Fibroblast of lung (primary cell): ENCODE measurements at places on chromosomes 11 and 22.

GRCh38 chr22:37999640-38000272, 15.4 kb upstream of the SOX10 start:
- peak; percentile 53 for DNase-seq

DNA sequence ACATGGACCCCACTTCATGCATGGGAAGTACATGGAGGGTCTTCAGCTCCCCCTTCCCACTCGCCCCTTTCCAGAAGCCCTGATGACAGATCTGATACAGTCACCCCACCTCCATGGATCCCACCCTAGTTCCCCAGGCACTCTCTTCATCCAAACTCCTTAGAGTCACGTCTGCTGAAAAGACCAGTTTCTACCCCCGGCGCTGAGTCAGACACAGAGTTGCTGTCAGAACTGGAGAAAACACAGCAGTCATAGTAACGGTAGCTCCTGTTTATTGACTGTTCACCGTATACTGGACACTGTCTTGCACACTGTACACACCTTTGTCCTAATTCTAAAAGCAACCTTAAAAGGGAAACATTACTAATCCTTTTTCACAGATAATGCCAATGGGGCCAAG, 29.1 kb downstream of the DRD2 start:
- DNase-seq, result no peak

GRCh38 chr11:125078516-125079140, 15.5 kb downstream of the SLC37A2 start:
- no peak for DNase-seq

- DNase-seq, result no peak
Observed at GRCh38 chr11:60609632-60610031, 89.8 kb upstream of the MS4A8 start.

DNA sequence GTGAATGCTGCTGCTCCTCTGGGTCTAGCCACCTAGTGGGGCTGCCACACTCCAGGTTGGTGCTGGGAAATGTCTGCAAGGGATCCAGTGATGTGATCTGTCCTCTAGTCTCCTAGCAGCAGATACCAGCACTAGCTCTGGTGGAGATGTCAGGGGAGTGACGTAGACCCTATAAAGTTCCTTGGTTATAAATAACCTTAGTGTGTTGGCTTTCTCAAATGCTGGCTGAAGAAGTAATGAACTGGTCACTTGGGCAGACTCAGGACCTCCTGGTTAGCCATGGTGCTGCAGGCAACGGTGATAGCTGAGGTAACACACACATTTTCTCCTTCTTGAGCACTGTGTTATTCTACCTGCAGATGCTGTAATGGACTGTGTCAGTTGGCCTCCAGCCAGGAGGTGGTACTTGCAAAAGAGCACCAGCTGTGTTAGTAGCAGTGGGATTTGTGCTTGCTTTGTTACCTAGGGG, 35.5 kb downstream of the BBOX1 start:
- DNase-seq, result no peak

- no peak for DNase-seq
Observed at GRCh38 chr11:74204701-74205100, 33.6 kb downstream of the PPME1 start.

GRCh38 chr11:32315121-32315520, 120.2 kb downstream of the WT1 start:
- no peak for DNase-seq

GRCh38 chr22:50731811-50732624, 6.0 kb upstream of the ACR start:
- DNase-seq, result peak; percentile 40

- no peak for DNase-seq
Observed at GRCh38 chr22:20577549-20577975, 70.2 kb downstream of the MED15 start.

DNA sequence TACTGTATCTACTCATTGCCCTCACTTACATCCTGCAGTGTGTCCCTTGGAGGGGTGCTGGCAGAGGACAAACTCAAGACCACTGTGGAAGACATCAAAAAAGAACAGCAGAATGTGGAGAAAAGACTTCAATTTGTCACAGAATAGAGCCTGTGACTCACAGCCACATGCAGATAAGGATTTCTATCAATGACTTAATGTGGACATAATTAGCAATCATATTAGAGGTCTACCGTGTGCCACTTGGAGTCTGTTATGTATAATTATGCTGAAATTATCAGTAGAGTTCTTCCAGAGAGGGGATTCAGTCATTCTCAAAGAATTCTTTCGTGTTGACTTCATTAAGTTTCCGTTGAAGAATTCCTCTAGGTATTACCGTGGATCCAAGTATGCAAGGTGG, 473.5 kb downstream of the MIAT start:
- peak; percentile 85 for DNase-seq

- no peak for DNase-seq
Observed at GRCh38 chr22:44401783-44402110, 89.0 kb upstream of the SHISAL1 start.

GRCh38 chr11:130272336-130272735, 42.4 kb downstream of the ZBTB44 start:
- no peak for DNase-seq

DNA sequence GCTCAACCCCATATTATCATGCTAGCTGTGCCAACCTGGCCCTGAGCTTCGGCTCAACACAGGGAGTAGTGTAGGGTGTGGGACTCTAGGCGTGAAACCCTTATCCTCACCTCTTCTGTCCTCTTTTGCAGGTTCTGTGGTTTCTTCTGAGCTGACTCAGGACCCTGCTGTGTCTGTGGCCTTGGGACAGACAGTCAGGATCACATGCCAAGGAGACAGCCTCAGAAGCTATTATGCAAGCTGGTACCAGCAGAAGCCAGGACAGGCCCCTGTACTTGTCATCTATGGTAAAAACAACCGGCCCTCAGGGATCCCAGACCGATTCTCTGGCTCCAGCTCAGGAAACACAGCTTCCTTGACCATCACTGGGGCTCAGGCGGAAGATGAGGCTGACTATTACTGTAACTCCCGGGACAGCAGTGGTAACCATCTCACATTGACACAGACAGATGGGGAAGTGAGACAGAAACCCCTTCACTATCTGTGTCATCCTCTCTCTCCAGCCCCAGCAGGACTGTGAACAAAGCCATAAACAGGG, 76.4 kb downstream of the GGTLC2 start:
- DNase-seq, result no peak

DNA sequence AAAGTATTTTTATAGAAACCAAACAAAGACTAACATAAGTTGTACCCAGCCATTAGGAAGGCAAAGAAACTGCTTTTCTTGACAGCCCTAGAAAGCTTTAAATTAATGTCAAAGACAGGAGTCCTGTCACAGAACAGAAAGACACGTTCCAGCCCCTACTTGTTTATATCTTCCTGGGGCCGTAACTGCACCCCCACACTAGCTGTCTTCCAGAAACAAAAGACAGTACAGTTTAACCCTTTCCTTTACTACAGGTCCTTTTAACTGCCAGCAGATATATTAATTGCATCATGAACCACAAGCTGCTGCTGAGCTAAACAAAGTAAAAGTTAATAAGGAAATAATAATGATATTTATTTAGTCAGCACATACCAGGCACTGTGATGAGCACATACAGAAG, 20.3 kb upstream of the CFAP300 start:
- peak; percentile 9 for DNase-seq

DNA sequence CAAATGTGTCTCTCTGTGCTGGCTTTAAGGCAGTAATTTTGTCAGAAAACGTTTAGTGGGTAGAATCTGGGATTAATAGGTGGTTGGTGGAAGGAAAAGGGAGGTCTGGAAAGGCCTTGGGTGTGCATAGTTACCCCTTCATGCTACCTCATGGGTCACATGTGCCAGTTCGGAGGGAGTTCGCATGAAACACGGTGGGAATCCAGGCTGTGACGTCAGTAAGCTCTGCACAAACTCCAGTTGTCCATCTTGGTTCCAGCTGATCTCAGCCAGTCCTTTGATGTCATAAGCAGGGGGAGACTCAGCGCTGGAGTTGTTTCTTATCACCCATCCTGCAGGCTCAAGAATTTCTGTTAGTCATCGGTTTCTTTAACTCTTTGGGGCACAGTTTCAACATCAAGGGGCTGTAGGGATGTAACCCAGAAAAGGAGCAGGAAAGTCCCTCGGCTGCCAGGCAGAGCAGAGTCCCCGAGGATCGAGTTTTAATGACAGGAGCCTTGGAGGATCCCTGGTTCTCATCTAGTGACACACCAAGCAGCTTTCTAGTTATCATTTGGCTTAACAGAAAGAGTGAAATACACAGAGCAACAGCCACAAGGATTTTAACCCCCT, 28.9 kb downstream of the MOV10L1 start:
- DNase-seq, result peak; percentile 95

- DNase-seq, result no peak
Observed at GRCh38 chr11:3189886-3190583, 24.9 kb upstream of the OSBPL5 start.

DNA sequence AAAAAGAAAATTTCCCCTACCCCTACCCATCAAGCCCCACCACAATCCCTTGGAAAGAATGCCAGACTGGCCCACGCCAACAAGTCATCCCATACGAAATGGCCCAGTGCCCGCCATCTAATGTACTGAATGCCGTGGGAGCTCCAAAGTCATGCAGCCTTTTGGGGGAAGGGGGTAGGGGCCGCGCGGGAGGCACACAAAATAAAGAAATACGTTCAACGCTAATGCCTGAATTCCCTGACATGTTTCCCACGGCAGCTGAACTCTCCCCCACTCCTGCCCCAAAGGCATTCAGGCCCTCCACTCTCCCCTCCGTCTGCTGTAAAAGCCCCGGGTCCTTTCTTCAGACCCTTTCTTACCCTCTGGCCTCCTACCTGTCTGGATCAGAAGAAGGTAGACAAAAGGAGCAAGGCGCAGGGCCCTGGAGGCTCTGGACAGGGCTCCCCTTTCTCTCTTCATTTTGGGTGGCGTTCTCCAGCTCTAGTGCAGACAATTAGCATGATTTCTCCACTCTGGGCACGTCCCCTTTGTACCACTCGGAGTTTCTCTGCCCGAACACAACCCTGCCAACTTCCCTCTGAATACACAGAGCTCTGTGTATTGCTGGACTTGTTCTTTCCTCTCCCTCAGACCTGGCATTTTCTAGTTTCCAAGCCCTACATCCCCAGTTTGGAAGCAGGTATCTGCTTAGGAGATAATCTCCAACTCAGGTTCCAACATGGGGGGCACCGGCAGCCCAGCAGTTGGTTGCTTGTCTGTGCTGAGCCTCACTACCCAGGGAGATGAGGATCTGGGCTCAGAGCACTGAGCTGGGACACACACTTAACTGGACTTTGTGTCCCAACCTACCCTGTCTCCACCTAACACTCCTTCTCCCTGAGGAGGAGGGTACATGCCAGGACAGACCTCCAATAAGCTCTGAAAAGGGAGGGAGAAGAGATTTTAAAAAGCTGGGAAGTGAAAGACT, at the start of gene HEPACAM:
Gene HEPACAM (minus strand): TSS at position 500 of the 967 bp plus-strand sequence. CDS start 41 bp downstream, at position 459.
- DNase-seq, result no peak

DNA sequence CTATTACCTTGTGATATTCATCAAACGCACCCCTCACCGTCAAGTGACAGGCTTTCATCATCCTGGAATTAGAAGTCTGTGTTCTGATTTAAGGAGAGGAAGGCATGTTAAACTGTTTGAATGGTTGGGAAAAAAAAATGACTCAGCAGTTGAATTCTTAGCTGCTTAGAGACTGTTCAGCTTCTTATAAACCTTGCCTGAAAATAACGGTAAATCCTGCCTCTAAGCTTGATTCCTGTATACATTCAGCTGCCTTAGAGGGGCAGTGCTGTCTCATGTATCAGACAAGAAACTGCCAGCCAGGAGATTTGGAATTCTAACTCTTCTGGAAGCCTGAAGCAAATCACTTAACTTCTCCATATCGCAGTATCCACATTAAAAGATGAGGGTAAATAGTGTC, 437.4 kb downstream of the JRKL start:
- DNase-seq, result peak; percentile 22

GRCh38 chr11:15636521-15637089, 521.9 kb downstream of the INSC start:
- DNase-seq, result no peak

DNA sequence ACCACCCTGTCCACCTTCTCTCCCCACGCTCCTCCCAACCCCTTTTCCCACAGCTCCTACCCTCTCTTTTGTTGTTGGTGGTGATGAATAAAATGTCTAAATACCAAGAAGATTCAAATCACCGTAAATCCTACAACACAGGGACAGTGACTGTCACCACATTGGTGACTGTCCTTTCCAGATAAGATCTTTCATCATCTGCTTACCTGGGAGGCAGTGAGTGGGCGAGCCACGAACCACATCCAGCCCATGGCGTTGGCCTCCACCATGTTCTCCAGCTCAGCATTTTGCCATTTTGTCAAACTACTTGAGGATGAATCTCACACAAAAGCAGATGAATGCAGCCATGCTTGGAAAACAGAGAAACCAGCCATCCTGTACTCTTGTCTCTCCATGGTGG, 6.7 kb upstream of the CYTH4 start:
- DNase-seq, result no peak

DNA sequence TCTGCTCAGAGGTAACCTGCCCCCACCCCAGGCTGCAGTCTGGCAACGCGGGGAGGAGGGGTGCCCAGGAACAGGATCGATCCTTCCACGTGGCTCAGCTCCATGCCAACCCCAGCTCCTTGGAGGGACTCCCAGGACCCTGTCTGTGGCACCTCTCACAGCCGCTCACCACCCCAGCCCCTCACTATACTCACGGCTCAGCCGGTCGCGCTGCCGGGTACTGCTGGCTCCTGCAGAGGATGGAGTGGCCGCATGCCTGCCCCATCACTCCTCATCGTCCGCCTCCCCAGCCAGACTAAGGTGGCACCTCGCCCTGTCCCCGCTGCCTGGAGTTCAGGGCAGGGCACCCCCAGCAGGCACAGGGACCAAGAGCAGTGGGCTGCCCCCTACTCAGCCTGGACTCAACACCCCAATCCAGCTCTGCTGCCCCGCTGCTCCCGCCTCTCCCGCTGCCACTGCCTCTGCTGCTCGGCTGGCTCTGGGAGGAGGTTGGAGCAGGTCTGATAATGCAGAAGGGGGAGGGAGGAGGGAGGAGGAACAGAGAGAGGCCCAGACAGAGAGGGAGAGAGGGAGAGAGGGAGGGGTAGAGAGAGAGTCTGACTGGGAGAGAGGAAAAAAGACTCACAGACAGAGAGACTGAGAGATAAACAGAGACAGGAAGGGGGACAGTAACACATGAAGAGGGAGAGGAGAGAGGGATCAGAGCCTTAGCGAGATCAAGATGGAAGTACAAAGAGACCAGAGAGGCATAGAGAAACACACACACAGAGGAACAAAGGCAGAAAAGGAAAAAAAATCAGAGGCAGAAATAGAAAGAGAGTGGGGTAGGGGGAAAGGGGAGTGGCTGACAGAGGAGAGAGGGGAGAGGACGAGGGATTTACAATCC, at the start of gene PDE2A:
Gene PDE2A (minus strand): TSS at position 480 of the 886 bp plus-strand sequence. CDS start 215 bp downstream, at position 265.
- no peak for DNase-seq

- no peak for DNase-seq
Observed at GRCh38 chr11:47889714-47890441, 41.7 kb upstream of the NUP160 start.
